ENCODE measurements at places on chromosomes 11 and 22.
A peak's percentile ranks its signal among the peaks of the same experiment; 100 is the strongest.

DNA sequence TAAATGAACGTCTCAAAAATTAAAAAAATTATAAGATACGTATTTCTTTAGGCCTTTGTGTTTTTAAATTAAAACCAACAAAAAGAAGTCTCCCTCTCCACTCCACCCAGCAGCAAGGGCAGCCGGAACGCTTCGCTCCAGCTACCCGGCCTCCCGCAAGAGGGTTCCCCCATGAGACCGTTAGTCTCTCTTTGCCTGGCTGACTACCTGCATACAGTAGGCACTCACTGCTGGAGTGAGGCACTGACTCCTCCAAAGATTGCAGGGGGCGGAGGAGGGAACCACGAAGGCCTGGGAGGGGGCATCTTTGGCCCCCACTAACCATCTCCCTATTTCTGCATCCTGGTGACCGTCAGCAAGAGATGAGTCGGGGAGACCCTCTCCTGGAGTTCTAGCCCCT, 10.1 kb downstream of the CBX6 start:
- DNase-seq, result no peak

- DNase-seq, result no peak
Measured at GRCh38 chr11:113705871-113706655, at the start of gene TMPRSS5. TSS of gene TMPRSS5 (minus strand) at chr11:113706308. CDS start at chr11:113706224, 84 bp downstream.

- DNase-seq, result no peak
Measured at GRCh38 chr11:85704967-85705366, 19.0 kb upstream of the CCDC89 start.

GRCh38 chr11:22392561-22392960, 54.4 kb downstream of the SLC17A6 start:
- no peak for DNase-seq

DNA sequence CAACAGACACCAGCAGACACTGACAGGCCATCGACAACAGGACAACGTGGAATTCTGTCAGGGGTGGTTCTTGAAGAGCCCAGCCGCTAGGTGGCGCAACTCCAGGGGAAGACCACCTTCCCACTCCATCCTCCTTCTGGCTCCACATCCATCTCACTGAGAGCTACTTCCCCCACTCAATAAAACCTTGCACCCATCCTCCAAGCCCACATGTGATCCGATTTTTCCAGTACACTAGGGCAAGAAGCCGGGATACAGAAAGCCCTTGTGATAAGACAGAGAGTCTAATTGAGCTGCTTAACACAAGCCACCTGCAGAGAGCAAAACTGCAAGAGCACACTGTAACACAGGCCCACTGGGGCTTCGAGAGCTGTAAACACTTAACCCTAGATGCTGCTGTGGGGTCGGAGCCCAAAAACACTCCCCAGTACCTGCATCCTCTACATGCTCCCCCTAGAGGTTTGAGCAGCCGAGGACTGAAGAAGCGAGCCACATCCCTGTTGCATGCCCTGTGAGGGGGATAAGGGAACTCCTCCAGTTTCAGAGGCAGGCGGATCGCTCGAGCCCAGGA, 11.5 kb upstream of the RAB39A start:
- DNase-seq, result peak; percentile 56

DNA sequence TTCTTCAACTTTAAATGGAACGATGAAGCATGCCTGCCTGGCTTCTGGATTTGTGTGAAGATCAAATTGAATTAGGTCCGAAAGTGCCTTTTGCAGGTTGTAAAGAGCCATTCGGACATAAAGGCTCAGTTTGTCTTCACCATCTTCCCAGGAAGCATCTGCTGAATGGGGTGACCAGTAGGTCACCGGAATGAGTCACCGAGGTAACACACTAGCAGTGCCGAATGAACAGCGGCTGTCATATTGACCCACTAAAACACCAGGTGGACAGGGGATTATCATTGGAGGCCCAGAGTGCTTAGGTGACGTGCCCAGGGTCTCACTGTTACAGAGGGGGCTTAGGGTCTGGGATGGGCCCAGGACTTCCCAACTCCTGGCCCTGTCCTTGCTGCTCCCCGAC, 43.1 kb upstream of the MYH9 start:
- DNase-seq, result no peak

DNA sequence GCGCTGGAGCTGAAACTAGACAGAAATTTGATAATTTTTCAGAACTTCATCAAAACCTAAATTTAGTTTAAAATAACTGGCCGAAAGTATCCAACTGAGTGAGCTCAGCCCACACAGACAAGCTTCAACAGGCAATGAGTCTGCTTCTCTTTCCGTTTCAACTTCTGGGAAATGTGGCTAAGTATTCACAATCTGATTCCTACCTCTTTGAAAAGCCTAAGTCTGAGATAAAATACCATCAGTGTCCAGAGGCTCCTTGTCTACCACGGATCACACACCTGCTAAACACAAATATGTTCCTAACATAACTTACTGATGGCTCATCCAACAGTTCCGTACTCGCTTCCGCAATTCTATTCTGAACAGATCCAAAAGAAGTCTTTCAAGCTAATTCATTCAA, 8.5 kb downstream of the SIK3 start:
- DNase-seq, result no peak

DNA sequence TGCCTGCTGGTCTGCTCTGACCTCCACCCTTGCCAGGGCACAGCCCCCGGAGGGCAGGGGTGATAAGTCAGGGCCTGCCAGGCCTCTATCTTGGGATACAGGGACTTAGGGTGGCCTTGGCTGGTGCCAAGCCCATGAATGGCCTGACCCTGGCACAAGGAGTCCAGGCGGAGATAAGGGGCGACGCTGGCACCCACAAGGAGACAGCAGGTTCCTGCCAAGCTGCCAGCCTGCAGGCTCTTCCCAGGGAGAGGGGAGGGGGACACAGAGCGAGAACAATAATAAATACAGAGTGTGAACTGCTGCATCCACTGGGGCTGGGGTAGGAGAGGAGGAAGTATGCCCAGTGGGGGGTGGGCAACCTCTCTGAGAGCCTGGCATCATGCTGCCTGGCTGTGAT, 978 bp downstream of the CSDC2 start:
- peak; percentile 60 for DNase-seq

All from hematopoietic multipotent progenitor cell treated with erythropoietin and hydrocortisone succinate and interleukin-3 and kit ligand, for 17 days (in vitro differentiated cells).